ENCODE measurements at places on chromosomes 7 and 10.

- DNase-seq: no peak
Measured at GRCh38 chr10:10233229-10233628, 784.4 kb upstream of the CELF2 start.

GRCh38 chr7:12655161-12655560, 32.3 kb upstream of the ARL4A start:
- no peak for DNase-seq

GRCh38 chr7:40303996-40304395, 169.2 kb downstream of the SUGCT start:
- no peak for DNase-seq

GRCh38 chr10:623477-624311, 65.8 kb downstream of the DIP2C start:
- DNase-seq: no peak

- peak; percentile 52 for DNase-seq
Measured at GRCh38 chr7:90403174-90404113, at the start of gene CLDN12. Gene CLDN12 (plus strand): TSS chr7:90403461. CDS start chr7:90412677, 9,216 bp downstream.
